ENCODE measurements at places on chromosomes 6 and 20.

DNA sequence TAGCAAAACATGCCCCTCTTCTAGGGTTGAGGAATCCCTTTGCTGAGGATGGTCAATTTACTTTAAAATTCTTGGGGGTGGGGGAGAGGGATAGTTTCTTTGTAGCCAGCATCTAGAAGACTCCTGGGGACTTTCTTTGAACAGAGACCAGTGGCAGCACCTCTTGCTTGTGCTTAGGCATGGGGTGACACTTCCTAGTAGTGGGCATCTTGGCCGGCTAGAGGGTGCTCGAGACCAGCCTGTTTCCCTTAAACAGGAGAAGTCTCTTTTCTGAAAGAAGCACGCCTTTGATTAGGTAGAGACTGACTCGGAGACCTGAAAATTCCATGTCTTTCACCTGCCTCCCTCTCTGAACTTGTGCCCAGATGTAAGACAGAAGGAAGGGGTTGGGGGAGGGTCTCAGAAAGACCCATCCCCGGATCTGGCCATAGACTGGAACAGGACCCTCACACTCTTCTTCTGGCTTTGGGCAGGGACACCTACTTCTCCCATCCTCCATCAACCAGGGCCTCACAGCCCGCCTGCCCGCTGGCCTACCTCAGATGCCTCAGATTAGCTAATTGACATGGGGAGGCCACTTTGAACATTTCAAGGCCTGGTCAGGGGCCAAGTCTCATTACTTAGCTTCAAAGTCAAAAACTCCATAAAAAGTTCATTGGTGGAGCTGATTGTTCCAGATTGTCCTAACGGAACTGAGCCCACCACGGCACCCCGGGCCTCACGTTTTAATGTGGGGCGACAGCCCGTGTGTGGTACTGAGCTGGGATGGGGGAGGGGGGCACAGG lies 172.2 kb downstream of the CDC5L start:
- DNase-seq = no peak

GRCh38 chr6:74073429-74073828 lies 377.4 kb downstream of the CD109 start:
- no peak for DNase-seq

DNA sequence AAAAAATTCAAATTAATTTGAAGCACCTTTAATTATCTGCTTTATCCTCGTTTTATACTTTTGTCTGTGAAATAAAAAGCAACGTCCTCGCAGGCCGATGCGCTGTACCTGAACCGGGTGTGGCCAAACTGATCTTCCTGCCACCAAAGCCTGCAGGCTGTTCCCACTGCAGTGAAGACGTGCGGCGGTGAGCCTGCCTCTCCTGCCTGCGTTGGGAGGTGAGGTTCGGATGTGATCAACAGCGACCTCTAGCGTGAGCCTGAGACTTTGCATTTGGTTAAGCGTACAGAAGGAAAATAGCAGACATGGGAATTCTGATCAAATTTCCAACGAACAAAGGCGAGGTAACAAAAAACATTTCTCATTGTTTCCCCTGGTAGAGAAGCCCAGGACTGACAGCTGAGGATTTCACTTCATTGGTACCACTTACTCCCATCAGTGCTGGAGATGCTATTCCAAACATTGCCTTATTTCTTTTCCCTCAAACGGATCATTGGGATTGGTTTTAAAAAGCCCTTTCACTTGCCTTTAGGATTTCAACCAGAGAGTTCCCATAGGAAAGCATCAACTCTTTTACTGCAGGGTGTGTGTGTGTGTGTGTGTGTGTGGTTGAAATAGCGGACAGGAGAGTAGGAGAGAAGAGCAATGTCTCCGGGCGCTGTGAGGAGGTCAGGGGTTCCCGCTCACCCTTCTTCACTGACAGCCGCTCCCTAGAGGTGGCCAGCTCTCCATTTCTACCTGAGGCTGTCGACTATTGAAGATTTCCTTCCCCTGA lies 56.6 kb upstream of the CCN6 start:
- DNase-seq = peak; percentile 66

DNA sequence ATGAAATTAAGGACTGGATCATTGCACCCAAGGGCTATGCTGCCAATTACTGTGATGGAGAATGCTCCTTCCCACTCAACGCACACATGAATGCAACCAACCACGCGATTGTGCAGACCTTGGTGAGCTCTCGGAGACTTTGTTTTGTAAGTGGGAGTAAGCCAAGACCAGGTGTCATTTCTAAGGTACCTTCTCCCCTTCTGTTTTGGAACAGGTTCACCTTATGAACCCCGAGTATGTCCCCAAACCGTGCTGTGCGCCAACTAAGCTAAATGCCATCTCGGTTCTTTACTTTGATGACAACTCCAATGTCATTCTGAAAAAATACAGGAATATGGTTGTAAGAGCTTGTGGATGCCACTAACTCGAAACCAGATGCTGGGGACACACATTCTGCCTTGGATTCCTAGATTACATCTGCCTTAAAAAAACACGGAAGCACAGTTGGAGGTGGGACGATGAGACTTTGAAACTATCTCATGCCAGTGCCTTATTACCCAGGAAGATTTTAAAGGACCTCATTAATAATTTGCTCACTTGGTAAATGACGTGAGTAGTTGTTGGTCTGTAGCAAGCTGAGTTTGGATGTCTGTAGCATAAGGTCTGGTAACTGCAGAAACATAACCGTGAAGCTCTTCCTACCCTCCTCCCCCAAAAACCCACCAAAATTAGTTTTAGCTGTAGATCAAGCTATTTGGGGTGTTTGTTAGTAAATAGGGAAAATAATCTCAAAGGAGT lies 30.4 kb downstream of the TXNDC5 start:
- DNase-seq = no peak

- DNase-seq = no peak
These were observed 414.4 kb upstream of the MMS22L start for GRCh38 chr6:97697456-97697855.

DNA sequence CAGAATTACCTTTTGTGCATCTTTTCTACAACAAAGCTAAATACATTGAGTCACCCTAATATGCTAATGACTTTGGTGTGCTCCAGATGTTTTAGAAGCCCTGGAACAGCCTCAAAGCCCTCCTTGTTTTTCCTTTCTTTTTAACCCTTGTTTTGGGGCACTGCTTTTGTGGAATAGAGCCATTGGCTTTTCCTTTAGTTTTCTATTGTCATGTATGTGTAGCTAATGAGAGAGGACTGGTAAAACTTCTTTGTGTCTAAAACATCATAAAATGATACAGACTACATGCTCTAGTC lies 158.8 kb downstream of the JARID2 start:
- no peak for DNase-seq

DNA sequence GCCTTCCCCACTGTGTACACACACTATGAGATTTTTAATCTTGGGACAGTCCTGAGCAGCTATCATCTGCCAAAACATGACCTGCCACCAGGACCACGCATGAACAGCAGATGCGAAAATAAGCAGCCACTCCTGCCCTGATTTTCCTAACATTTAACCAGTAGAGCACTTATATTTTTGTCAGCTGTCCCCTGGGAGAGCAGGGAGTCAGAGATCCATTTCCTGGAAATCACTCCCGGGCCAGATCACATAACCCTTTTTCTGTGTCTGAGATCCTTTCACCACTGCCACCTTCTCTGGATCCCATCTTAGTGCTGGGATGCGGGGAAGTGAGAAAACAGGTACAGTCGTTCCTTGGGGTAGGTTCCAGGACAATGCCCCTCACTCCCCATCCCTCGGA lies 5.7 kb downstream of the SDCBP2 start:
- DNase-seq = no peak

DNA sequence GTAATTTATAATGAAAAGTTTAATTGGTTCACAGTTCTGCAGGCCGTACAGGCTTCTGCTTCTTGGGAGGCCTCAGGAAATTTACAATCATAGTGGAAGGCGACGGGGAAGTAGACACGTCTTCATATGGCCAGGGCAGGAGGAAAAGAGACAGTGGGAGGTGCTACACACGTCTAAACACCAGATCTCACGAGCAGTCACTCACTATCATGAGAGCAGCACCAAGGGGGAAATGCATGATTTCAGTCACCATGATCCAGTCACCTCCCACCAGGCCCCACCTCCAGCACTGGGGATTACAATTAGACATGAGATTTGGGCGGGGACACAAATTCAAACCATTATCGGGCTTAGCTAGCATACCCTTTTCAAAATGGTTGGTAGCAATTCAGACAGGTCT lies 41.2 kb downstream of the EIF2S2 start:
- no peak for DNase-seq

- DNase-seq = peak; percentile 40
These were observed at the start of gene ANKRD60 for GRCh38 chr20:58228484-58229197. Gene ANKRD60 (minus strand): TSS chr20:58228653. CDS start chr20:58228653, 0 bp downstream.
